MCF 10A (cell line): ENCODE measurements at places on chromosomes 12 and 14. TPM values are rescaled to one million over a fixed set of nuclear protein-coding genes. Genes with fewer than 3 reads are reported as not detected.
A peak's percentile ranks its signal among the peaks of the same experiment; 100 is the strongest.

The LYZ gene
- total RNA-seq, result not detected in 2 replicates

The MIPOL1 gene
- 16.0 and 16.3 TPM in 2 replicates for total RNA-seq

The TMCC3 gene
- total RNA-seq, result 1.9 and 7.0 TPM in 2 replicates

DNA sequence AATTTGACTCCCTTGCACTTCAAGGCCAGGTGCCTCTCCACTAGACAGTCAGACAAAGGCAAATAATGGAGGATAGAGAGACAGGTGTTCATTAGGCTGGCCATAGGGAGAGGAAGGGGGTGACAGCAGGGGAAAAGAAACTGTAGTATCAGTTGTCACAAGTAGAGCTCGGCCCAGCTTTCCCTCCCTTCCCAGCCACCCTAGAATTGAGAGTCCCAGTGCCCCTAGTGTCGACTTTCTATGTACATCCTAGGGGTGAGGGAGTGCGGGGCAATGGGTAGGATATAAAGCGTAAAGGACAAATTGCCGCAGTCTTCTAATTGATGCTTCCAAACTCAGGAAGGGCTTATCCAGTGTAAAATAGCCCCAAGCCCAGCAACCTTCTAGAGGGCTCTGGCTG is 39.0 kb downstream of the BAZ2A start:
- H3K27me3 ChIP-seq, result no peaks in the 10 kb centered on the region
- peaks cover 66% of the 10 kb centered on the region for H3K36me3 ChIP-seq
- H3K4me3 ChIP-seq, result no peak overlapping the region
- no peak for DNase-seq
- peaks cover 10% of the 10 kb centered on the region for H3K4me1 ChIP-seq

- no peak overlapping the region for H3K27ac ChIP-seq
- H3K4me3 ChIP-seq, result no peak overlapping the region
- H3K27me3 ChIP-seq, result no peaks in the 10 kb centered on the region
- no peak for DNase-seq
- H3K4me1 ChIP-seq, result peaks cover 8% of the 10 kb centered on the region
These were observed 9.8 kb downstream of the TMEM229B start for GRCh38 chr14:67478800-67479084.

DNA sequence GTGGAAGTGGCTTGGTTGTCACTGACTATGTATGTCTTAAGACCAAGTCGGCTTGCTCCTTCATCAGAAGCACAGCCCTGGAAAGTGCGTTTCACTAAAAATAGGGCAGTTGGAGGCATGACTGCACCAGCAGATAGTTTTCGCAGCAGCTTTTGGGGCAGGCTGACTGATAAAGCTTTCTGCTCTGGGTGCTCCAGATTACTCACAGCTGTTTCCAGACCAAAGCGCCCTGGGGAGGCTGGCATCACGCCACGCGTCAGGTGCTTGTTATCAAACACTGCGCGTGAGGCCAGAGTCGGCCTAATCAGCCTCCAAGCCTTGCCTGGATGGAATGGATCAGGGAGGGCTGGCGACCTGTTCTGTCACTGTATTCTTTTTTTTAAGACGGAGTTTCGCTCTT is 13.3 kb upstream of the LRRC10 start:
- H3K27ac ChIP-seq, result no peak overlapping the region
- no peak for DNase-seq
- H3K36me3 ChIP-seq, result no peaks in the 10 kb centered on the region
- H3K4me1 ChIP-seq, result no peaks in the 10 kb centered on the region

DNA sequence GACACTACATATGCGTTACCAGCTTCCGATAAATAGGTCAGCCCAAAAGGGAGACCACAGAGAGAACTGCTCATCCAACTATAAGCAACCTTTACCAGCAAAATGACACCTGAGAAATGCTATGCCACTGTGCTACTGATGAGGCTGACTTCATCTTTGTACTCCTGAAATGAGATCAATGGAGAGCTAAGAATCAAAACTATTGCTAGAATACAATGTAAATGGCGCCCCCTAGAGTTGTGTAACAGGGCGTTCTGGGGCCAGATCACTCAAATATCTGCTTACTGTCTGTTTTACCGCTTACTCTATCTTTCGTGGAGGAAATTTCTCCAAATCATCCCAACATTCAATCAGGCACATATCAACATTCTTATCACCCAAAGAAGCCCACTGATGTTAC is 4.6 kb downstream of the ZNF384 start:
- H3K27ac ChIP-seq, result no peak overlapping the region
- no peak overlapping the region for H3K4me3 ChIP-seq
- peak; percentile 51 for DNase-seq
- peaks cover 30% of the 10 kb centered on the region for H3K4me1 ChIP-seq
- H3K36me3 ChIP-seq, result peaks cover 56% of the 10 kb centered on the region
- no peaks in the 10 kb centered on the region for H3K27me3 ChIP-seq
